ENCODE measurements at places on chromosomes 6 and 20.

DNA sequence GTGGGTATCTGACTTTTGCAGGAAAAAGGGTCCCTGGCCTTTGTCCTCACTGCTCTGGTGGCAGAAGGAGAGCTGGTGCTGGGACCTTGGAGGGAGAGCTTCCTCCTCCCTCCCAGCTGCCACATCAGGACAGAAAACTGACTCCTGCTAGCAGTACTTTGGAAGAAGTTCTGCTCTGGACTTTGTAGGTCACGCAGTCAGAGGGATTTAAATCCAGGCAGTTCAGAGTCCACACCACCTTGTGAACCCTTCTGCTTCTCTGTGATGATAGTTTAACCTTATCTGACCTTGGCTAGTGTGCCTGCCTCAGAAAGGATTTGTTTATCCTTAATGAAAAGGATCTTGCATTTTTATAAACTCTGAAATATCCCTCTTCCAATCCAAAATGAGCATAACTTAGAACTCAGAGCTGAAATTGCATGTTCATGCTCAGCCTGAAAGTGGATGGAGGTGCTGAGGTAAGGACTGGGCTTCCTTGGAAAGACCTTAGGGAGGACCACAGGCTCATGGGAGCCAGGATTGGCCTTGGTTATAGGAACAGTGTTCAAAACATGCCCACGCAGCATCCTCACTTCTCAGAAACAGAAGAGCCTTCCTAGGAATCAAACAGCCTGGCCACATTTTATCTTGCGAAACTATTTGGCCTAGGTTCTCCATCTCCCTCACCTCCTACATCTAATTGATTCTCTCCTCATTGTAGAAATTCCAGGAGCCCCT, 123.9 kb upstream of the SASH1 start:
- no peak for DNase-seq

DNA sequence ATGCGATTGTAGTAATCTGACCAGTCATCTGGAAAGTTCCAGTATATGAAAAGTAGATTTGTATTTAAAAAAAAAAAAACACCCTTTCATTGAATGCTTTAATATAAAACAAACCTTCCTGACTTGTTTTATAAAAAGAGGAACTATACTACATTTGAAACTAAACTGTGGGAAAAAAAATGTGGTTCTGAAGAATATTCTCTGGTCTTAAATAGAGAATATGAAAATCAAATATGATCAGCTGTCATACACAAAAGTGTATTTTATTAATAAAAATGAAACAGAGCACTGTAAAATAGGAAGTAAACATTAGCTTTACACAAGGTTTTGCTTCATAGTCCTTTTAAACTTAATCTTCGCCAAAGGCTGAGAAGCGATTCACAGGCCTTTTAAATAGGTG, 25.3 kb upstream of the CD83 start:
- no peak for DNase-seq

DNA sequence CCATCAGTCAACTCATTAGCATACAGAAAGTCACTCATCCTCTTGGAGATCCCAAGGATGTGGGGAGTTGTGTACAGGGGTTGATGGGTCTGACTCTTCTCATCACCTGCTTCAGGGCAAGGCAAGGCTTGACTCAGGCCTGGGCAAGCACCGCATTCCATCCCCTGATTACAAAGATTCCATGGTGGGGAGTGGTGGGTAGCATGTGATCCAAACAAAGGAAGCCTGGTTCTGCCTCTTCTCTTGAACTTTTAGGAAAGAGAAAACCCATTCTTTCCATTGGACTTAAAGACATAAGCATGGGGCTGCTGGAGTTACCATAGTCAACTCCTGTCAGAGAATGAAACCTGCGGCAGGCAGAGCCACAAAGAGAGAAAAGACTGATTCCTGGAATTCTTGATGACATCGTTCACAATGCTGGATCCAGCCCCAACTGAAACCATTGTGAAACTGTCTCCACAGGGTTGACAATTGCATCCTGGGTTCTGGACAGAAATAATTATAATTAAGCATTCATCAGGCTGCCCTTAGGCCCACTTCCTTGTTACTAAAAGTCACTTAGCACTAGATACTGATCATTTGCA, 235.8 kb upstream of the KCNG1 start:
- DNase-seq = peak; percentile 26

- DNase-seq = no peak
These were observed 7.7 kb upstream of the NKAIN4 start for GRCh38 chr20:63261795-63262528.

- no peak for DNase-seq
These were observed 63.1 kb upstream of the KLHL31 start for GRCh38 chr6:53728570-53729194.

- no peak for DNase-seq
These were observed 17.6 kb downstream of the TMEM74B start for GRCh38 chr20:1166948-1167720.

DNA sequence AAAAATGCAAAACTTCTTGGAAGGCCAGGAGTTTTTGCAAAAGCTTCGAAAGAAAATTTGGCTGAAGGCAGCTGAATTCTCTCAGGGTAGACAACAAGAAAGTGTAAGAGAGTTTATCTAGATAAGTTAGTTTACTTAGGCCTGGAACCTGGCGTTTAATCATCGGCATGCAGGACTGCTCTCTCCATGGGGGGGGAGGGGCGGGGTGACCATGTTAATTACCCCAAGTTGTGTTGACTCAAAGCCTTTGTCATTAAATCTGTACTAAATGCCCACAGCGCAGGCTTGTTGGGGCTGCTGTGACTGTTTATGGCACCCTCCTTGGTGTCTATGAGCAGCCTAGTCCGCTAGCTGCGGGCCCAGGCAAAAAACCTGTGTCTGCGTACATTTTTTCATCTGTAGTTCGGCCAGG, 20.1 kb upstream of the ZNF451 start:
- DNase-seq = no peak

GRCh38 chr6:149513915-149514314, 29.1 kb upstream of the ZC3H12D start:
- DNase-seq = no peak

DNA sequence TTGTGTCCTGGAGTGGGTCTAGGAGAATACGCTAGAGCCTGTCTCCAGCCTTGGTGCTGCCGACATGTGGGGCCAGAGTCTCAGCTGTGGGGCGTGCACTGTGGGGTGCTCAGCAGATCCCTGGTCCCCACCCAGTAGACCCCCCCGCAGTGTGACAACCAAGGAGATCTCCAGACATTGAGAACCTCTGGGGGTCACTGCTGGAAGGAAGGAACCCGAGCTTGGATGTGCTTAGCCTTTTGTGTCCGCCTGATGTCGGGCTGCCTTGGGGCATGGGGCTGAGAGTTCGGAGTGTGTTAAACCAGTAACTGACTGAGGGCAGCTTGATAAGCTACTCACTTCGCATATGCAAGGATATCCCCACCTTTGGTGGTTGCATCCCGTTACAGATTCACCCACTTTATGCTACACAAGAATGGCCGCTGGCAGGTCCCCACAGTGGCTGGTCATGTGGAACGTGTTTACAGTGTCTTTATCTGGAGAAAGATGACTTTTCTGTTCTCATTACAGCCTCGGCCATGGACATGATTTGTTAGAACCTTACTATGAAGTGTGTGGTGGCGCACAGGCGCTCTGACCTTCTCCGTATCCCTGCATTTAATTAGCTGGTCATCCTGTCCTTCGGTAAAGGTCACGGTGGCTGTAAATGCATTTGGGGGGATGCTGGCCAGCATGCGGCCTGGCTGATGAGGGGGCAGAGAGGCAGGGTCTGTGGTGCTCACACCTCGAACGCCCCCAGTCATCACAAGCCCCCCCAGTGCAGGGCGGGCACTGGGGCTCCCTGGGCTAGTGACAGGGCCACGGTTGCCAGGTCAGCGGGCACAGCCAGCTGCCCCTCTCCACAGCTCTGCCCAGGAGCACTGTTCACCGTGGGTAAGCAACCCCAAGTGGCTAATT, 366.8 kb downstream of the TAF4 start:
- no peak for DNase-seq

- peak; percentile 27 for DNase-seq
These were observed 23.2 kb downstream of the AFDN start for GRCh38 chr6:167849846-167850459.

- no peak for DNase-seq
These were observed 83.2 kb upstream of the SNAP25 start for GRCh38 chr20:10135438-10135837.

Measured in HS-27A (cell line).